SIG-M5 (cell line): ENCODE measurements at places on chromosomes 5 and 9.

DNA sequence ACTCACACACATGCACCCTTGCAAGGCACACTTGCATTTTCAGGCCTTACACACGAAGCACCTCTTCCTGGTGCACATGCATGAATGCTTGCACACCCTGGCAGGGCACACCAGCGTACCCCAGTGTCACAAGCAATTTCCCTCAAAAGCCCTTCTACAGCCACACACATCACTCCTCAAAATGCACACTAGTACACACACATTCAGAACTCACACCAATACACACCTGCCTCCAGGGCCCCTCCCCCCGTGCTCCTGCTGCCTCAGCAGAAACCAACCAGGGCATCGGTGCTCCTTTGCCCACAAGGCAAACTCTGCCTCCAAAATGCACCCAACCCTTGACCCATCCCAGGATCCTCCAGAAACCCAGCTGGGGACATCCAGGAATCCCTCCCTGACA, 1.2 kb downstream of the CAMK2A start:
- no peak for DNase-seq

DNA sequence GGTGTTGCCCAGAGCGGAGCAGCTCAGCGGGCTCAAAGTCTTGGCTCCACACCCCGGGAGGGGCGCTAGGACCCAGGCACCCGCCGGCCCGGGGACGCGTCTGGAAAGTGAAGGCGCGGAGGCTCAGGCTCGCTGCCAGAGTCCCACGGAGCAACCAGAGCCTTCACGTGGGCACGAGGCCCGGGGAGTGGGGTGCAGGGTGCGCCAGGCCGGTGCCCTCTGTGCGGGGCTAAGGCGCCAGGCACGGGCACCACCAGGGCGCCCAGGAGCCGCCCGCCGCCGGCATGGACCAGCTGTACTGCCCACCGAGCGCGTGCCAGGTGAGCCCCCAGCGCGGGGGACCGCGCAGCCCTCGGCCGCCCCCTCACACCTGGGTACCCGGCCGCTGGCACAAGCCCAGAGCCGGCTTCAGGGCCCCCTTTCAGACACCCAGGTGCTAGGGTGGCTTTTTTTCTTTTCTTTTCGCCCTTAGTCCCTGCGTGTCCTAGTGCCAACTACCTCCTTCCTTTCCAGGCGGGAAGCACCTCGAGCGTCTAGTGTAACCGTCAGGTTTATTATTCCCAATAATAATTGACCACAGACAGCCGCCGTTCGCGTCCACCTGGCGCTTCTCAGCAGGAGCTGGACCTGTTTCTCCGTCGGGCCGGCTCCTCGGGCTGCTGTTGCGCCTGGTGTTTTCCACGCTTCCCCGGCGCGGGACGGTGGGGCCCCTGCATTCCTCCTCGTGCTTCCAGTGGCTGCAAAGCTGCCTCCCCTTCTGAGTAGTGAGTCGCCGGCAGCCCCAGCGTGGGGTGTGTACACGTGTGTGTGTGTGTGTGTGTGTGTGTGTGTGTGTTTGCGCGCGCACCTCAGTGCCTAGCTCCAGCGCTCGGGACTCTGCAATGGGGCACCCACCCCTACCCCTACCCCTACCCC, 30.1 kb upstream of the PDE8B start:
- DNase-seq, result no peak

DNA sequence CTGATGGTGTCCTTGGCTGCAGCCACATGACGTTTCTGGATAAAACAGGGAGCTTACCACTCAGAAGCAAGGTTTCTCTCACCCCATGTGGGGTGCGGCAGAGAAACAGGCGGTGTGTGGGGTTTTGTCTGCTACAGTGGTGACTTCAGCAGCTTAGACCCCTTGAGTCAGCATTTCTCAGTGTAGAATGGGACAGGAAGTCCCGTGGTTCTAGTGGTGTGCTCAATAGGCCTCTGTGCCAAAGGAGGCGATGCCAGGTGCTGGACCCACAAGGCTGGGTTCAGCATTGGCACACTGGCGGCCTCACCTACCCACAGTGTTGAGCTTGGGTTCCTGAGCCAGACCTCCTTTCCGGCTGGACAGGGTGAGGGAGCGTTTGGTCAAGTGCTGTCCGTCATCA, 125.2 kb upstream of the SMIM23 start:
- DNase-seq, result no peak

DNA sequence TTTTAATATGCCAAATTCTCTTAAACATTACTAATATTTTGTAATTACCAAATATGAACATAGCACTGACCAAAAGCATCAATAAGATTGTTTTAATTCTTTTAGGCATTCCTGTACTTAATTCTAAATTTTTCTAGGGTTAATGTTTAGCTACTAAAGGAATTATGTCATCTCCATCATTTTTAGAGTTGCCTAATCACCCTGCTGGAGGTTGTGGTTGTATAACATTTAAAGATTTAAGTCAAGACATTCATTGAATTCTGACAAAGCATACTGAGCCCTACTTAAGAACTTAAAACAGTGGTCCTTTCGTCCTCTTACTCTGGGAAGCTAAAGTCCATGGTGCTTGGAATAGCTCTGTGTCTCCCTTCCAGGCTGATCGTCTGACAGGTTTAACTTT, 28.1 kb upstream of the DAB2 start:
- DNase-seq, result no peak

DNA sequence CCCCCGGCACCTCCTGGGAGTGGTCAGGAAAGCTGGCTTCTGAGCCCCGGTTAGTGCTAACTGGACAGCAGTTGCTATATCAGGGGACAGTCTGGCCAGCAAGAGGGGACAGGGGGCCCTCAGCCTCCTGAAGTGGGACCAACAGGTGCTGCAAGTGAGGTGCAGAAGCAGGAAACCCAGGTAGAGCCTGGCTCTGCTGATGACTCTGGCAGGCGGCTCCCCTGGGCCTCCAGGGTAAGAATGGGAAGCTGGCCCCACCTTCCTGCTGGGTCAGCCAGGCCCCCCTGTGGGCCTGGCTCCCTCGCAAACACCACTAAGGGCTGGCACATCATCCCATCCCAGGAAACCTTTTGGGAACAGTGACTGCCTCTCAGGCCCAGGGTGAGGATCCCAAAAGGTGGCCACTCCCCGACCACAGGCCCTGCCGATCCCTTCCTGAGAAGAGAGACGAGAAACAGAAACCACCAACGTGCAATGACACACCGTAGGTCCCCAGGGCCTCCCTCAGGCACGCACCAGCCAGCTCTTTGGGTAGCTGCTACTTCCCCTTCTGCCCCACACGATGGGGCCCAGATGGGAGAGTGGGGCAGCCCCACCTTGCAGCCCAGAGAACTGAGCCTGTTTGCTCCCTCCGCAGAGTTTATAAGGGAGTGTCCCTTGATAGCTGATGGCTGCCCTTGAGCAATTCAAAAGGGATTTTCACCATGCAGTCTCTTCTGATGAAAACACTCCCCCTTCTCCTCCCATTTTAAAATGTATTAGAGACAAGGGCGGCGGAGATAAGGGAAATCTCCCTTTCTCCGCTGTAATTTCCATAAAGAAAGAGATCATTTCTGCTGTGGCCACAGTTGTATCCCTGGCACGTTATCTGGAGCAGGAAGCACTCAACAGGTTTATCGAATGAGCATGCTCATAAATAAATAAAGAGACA, 76.8 kb downstream of the STK10 start:
- peak; percentile 98 for DNase-seq
